ENCODE measurements at places on chromosomes 4 and X.

- no peak for DNase-seq
These were observed 62.2 kb downstream of the ANXA3 start for GRCh38 chr4:78613522-78614321.

GRCh38 chr4:182853731-182854330 lies 63.4 kb downstream of the DCTD start:
- no peak for DNase-seq

GRCh38 chr4:86968547-86968946 lies 33.7 kb downstream of the AFF1 start:
- no peak for DNase-seq

DNA sequence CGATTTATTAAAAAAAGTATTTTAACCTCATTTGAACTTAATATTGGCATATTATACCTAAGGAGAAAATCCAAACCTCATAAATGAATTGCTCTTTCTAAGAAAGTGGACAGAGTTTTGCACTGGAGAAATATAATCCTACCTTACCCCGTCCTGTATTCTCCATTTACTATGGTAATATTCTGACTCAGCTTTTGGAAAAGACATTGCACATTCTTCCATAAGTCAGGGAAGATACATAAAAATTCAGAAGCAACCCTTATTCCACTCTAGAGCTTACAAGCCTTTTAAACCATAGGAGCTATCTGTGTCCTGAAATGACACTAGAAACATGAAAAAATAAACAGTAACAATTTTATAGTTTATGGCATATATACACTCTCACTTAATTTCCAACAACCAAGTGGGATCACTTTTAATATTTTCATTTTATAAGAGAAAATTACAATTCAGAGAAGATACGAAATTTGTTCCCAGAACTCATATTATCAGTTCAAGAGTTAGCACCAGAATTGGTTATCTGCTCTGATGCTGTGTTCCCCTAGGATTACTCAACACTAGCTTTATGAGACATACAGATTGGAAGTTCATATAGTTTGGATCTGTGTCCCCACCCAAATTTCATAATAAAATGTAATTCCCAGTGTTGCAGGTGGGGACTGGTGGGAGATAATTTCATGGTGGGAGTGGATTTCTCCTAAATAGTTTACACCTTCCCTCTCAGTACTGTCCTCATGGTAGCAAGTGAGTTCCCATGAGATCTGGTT lies 359.4 kb downstream of the ARAP2 start:
- no peak for DNase-seq

GRCh38 chr4:158754385-158755180 lies 14.2 kb upstream of the FNIP2 start:
- no peak for DNase-seq

GRCh38 chr4:10947898-10948297 lies 263.3 kb upstream of the CLNK start:
- no peak for DNase-seq

GRCh38 chr4:48668254-48669017 lies 111.6 kb downstream of the FRYL start:
- no peak for DNase-seq

- DNase-seq = no peak
These were observed 48.2 kb upstream of the PHOX2B start for GRCh38 chr4:41796545-41797210.

DNA sequence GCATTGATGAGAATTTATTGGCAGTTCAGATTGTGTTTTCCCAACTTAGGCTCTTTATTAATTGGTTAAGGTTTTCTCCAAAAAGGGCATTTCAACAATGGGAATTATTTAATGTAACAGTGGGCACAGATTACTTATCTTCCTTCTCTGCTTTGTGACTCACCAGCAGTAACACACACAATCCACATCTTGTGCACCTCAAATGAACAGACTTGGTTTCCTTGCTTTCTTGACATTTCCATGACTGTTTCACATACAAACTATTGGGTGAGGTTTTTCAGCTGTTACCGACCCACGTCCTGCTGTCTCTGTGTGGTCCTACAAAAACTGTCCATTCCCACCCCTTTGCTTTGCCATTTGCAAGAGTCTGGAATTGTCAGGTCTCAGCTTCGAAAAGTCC lies 38.1 kb downstream of the CCNI start:
- DNase-seq = no peak

DNA sequence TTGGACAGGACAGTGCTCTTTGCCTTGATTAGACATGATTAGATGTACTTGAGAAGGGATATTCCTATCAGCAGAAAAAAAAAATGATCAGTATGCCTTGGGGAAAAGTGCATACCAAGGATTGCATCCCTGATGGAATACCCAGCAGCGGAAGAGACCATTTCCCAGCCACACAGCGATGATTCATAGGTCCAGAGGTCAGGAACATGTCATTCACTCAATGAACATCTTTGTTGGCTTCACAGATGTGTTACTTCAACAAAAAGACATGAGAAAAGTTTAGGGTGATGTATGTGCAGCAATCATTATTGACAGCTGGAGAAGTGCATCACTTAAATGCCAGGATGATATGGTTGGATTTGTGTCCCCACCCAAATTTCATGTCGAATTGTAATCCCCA lies 293.5 kb downstream of the ZNF674 start:
- no peak for DNase-seq

GRCh38 chr4:134178706-134179105 lies 22.9 kb downstream of the PABPC4L start:
- no peak for DNase-seq

DNA sequence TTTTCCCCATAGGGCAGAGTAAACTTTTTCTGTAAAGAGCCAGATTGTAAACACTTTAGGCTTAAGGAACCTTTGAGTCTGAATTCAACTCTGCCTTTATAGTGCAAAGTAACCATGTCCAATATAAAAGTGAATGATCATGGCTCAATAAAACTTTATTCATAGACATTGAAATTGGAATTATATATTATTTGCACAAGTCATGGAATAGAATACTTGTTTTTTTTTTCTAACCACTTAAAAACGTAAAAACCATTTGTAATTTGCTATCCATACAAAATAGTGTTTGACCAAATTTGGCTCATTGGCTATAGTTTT lies 54.1 kb upstream of the MYOZ2 start:
- DNase-seq = no peak

GRCh38 chr4:30182786-30183185 lies 537.4 kb upstream of the PCDH7 start:
- DNase-seq = no peak

DNA sequence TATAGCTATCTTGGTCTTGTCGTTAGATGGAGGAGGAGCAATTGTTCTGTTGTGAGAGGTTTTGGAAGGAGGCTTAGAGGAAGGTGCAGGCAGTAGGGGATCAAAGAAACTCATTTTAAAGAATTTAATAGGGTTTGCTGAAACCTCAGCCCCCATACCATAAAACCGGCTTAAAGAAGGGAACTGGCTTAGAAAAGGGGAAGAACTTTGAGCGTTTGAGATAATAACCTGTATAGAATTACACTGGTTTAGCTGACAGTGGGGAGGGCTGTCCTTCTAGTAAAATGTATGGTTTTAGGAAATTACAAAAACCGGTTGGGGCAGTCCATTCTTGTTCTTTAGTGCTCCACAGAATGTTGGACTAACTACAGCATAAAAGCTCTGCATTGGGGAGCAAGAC lies 128.1 kb downstream of the KDM6A start:
- no peak for DNase-seq

GRCh38 chr4:76550966-76551780 lies 116.1 kb downstream of the SHROOM3 start:
- DNase-seq = no peak

DNA sequence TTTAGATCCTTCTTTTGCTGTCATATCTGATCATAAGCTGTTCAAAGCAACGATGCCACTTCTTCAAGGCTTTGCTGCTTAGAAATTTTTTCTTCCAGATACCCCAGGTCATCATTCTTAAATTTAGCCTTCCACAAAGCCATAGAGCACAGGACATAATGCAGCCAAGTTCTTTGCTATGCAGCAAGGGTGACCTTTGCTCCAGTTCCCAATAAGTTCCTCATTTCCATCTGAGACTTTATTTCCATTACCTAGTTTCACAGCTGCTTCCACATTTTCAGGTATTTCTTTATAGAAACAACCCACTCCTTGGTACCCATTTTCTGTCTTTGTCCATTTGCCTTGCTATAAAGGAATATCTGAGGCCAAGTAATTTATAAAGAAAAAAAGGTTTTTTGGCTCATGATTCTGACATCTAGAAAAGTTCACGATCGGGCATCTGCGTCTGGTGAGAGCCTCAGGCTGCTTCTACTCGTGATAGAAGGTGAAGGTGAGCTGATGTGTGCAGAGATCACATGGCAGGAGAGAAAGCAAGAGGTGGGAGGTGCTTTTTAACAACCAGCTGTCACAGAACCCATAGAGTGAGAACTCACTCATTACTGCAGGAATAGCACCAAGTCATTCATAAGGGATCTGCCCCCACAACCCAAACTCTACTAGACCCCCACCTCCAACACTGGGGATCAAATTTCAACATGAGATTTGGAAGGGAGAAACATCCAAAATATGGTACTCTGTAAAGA lies 11.8 kb upstream of the TASL start:
- DNase-seq = no peak

DNA sequence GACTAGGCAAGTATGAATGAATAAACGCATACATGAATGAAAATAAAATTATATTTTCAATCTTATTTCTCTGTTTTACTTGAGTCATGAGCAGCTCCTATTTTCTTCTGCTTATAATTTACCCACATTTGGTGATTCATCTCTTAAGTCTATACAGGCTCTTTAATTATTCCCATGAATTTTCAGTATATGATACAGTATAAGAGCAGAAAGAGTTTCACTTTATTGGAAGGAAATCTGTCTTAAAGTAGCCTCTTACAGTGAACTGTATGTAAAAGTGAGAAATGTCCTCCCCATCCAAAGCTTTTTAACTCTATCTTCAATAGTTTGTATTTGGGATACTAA lies 50.8 kb downstream of the TMEM165 start:
- no peak for DNase-seq

DNA sequence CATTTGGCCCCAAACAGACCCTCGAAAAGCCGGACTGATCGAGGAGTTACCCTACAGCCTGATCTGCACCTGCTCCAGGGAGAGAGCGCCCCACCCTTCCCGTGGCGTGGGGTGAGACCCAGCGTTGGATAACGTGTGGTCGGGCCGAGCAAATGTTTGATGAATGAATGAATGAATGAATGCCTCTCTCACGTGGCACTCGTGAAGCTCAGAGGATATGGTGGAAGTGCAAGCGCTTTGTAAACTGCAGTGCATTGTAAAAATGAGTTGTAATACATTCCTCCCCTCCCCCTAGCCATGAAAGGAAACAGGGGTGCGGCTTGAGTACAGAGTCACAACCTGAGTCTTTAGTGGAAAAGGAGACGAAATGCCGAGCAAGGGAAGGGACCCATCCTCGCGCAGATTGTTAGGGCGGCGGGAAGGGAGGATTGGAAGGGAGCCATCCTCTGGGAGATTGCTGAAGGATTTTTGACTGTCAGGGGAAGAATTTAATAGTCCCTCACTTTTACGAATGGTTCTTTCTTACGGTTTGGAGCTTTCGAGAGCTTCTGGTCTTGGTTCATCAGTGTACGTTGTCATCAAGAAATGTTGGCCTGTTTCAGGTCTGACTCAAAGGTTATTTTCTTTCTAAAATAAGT lies 772 bp upstream of the FBXW7 start:
- DNase-seq = no peak

DNA sequence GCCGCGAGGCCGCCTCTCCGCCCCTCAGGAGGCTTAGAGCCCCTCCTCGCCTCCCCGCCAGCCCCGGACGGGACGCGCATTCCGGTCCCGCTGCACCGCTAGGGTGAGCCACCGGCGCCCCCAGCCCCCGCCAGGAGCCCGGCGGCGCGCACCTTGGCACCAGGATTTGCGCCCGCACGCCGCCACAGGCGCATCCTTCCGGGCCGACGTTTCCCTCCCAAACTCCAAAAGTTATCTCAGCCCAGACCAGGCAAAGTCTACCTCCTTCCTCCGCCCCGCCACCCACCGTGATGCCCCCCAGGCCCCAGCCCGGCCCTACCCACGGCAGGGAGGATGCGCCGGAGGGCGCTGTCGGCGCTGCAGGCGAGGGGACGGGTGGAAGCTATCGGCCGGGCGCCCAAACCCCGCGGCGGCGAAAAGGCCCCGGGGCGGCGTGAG lies 538 bp downstream of the SCML2 start:
- no peak for DNase-seq

DNA sequence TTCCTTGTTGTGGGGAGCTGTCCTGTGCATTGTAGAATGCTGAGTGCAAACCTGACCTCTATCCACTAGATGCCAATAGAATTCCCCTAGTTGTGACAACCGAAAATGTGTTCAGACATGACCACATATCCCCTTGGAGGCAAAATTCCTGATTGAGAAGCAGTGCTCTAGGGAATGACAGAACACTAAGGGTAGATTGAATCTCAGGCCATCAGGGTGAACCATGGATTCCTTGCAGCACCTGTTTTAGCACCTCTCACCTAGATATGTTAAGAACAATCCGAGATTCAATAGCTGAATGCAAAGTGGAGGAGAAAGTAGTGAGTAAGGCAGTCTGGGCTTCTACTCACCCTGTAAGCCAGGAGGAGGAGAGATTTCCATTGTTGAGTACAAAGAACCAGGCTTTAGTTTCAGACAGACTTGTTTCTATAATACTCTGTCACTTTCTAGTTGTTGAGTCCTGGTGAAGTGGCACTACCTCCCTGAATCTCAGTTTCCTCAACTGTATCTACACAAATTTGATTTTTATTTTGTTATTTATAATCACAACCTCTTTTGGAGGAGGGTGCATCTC lies 111.0 kb upstream of the RAP2C start:
- no peak for DNase-seq

DNA sequence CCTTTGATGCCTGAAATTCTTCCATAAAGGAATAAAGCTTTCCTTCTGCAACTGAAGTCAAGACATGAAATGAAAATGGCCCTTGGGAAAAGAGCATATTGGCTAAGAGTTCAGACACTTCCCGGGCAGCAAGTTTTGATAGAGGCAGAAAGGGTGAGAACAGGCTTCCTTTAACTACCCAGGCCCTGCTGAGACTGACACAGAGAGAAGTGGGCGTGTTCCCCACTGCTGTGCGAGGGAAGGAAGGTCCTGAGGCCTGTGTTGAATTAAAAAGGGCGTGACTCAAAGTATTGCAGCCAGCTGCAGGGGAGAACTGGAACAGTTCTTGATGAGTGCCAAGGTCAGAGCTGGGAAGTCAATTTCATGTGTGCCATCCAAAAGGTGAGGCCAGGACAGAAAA lies 33.9 kb upstream of the ADGRG2 start:
- DNase-seq = no peak

DNA sequence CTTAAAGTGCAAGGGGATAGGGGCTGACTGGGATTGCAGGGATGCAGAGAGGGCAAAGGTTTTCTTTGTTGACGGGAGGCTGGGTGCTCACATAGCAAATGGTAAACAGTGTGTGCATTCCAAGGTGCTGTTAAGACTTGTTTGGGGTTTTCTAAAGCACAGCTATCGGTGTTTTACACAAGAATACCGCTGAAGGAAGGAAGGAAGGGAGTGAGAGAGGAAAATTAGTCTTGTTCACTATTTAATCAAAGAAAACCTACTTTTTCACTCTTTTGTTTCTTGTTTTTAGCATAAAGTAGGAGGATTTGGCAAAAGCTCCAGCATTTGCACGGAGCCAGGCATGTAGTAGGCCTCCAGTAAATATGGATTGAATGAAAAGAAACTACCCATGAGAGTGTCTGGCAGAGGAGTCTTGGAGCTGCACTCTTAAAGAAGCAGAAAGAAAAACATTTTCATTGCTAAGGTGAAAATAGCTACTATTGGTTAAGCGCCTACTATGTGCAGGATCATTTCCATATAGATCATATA lies 99.7 kb downstream of the FIP1L1 start:
- no peak for DNase-seq
